Thyroid gland (tissue), 4 donors: ENCODE measurements at places on chromosomes 1 and 21.

GRCh38 chr1:116557323-116557878 lies 13.4 kb downstream of the CD58 start:
- H3K36me3 ChIP-seq: no peaks in the 10 kb centered on the region
- H3K27ac ChIP-seq: no peak overlapping the region
- H3K4me1 ChIP-seq: no peaks in the 10 kb centered on the region
- DNase-seq: no peak

DNA sequence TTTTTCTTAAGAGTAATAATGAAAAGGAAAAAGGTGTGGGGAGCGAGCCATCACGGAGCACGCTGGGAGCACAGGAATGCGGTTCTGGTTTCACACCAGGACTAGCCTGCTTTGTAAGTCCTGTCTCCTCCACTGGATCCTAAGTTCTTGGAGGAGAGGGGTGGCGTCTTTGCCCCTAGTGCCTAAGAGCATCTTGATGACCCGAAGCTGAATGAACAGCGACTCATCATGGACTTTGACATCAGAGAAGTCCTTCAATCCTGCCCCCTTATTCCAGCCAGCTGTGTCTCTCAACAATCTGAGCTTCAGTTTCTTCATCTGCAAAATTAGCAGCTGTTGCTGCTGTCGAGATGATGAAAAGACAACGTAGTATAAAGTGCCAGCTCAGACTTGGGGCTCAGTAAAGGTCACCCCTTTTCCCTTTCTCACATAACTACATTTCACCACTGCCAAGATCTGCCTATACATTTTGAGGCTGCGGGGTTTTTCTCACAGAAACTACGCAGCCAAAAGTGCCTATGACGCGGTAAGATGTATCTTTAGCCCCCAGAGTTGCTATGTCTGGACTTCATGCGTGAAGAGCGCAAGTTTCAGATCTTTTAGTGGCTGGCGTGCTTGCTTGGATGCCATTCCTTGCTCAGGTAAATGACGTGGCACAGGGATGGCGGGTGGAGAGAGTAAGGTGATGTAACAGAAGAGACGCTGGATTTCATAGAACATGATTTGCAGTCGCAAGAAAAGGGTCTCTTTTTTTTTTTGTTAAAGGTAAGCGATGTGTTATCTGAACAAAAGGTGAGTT lies 4.9 kb upstream of the PRDM2 start:
- H3K4me1 ChIP-seq: peaks cover 4% of the 10 kb centered on the region
- no peak for DNase-seq
- no peak overlapping the region for H3K4me3 ChIP-seq
- H3K27ac ChIP-seq: no peak overlapping the region
- no peaks in the 10 kb centered on the region for H3K27me3 ChIP-seq

- DNase-seq: no peak
- no peaks in the 10 kb centered on the region for H3K36me3 ChIP-seq
- no peak overlapping the region for H3K4me3 ChIP-seq
- H3K27ac ChIP-seq: no peak overlapping the region
- H3K27me3 ChIP-seq: no peaks in the 10 kb centered on the region
- H3K4me1 ChIP-seq: no peaks in the 10 kb centered on the region
Measured at GRCh38 chr1:99218999-99219398, 45.3 kb upstream of the PLPPR4 start.

GRCh38 chr1:208374391-208374941 lies 130.3 kb upstream of the PLXNA2 start:
- no peak for DNase-seq
- H3K36me3 ChIP-seq: no peaks in the 10 kb centered on the region
- H3K4me3 ChIP-seq: no peak overlapping the region
- H3K4me1 ChIP-seq: no peaks in the 10 kb centered on the region
- H3K27ac ChIP-seq: no peak overlapping the region
- H3K27me3 ChIP-seq: no peaks in the 10 kb centered on the region

- H3K27me3 ChIP-seq: no peaks in the 10 kb centered on the region
- no peak overlapping the region for H3K27ac ChIP-seq
- H3K36me3 ChIP-seq: peaks cover 5% of the 10 kb centered on the region
- H3K4me3 ChIP-seq: no peak overlapping the region
- H3K4me1 ChIP-seq: no peaks in the 10 kb centered on the region
Measured at GRCh38 chr1:26579681-26580111, 50.1 kb downstream of the RPS6KA1 start.

GRCh38 chr1:210061992-210062391 lies 124.0 kb downstream of the SYT14 start:
- H3K4me3 ChIP-seq: no peak overlapping the region
- no peak for DNase-seq
- H3K4me1 ChIP-seq: no peaks in the 10 kb centered on the region
- no peak overlapping the region for H3K27ac ChIP-seq
- no peaks in the 10 kb centered on the region for H3K27me3 ChIP-seq
- H3K36me3 ChIP-seq: no peaks in the 10 kb centered on the region

- no peak for DNase-seq
- no peak overlapping the region for H3K27ac ChIP-seq
- H3K4me1 ChIP-seq: no peaks in the 10 kb centered on the region
- H3K27me3 ChIP-seq: no peaks in the 10 kb centered on the region
- no peak overlapping the region for H3K4me3 ChIP-seq
Measured at GRCh38 chr1:155884982-155885381, 25.6 kb downstream of the SYT11 start.

- H3K4me1 ChIP-seq: no peaks in the 10 kb centered on the region
- H3K36me3 ChIP-seq: no peaks in the 10 kb centered on the region
- no peaks in the 10 kb centered on the region for H3K27me3 ChIP-seq
- no peak overlapping the region for H3K4me3 ChIP-seq
Measured at GRCh38 chr1:170471398-170472053, 60.4 kb upstream of the GORAB start.

- peak within 1 kb of the TSS; percentile 75 for H3K27ac ChIP-seq
- H3K4me1 ChIP-seq: peaks cover 4% of the 10 kb centered on the region
- no peaks in the 10 kb centered on the region for H3K36me3 ChIP-seq
- no peaks in the 10 kb centered on the region for H3K27me3 ChIP-seq
- peak within 1 kb of the TSS; percentile 52 for H3K4me3 ChIP-seq
Measured at GRCh38 chr1:209937996-209938959, at the start of gene SYT14. Gene SYT14, plus strand, starts transcription at chr1:209938217. Its CDS starts 48 bp downstream, at chr1:209938265.

- no peak overlapping the region for H3K27ac ChIP-seq
- no peaks in the 10 kb centered on the region for H3K36me3 ChIP-seq
- no peaks in the 10 kb centered on the region for H3K27me3 ChIP-seq
- no peaks in the 10 kb centered on the region for H3K4me1 ChIP-seq
- no peak for DNase-seq
- no peak overlapping the region for H3K4me3 ChIP-seq
Measured at GRCh38 chr1:87179076-87179810, 149.4 kb upstream of the LMO4 start.

- no peak for DNase-seq
- peak overlapping the region; percentile 37 for H3K4me3 ChIP-seq
- peaks cover 23% of the 10 kb centered on the region for H3K4me1 ChIP-seq
- no peaks in the 10 kb centered on the region for H3K36me3 ChIP-seq
- H3K27me3 ChIP-seq: no peaks in the 10 kb centered on the region
- H3K27ac ChIP-seq: no peak overlapping the region
Measured at GRCh38 chr21:46322351-46323226, 1.1 kb downstream of the C21orf58 start.

DNA sequence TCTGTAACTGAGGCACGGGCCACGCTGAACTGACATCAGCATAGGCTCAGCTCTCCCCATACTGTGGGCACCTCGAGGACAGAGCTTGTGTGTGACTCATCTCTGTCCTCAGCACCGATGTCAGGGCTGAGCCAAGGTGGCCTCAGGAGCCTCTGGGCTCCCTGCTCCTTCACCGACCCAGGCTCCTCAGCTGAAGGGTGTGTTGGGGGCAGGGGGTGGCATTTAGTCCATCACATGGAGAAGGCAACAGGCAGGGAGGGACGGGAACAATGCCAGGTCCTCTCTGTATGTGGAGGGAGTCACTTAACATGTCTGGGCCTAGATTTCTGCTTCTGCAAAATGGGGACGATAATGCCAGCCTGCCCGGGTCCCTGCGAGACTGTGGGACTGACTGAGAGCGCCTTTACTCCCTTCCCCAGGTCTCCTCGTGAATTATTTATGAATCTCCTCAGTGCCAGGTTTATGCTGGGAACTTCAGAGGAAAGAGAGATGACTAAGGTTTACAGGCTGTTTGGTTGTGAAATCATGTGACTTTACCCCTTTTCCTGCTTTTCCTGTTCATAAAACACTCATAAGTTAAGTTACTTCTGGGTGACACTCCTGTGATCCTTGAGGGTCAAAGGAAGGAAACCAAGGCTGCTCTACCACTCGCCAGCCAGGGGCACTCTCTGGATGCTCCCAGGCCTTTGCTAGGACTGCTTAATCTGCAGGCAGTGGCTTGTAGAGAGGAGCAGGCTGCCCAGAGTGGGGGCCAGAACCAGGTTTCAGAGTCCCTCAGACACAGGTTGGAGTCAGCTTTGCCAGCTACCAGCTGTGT lies 16.2 kb downstream of the TTC39A start:
- no peak overlapping the region for H3K4me3 ChIP-seq
- H3K27me3 ChIP-seq: no peaks in the 10 kb centered on the region
- DNase-seq: no peak

DNA sequence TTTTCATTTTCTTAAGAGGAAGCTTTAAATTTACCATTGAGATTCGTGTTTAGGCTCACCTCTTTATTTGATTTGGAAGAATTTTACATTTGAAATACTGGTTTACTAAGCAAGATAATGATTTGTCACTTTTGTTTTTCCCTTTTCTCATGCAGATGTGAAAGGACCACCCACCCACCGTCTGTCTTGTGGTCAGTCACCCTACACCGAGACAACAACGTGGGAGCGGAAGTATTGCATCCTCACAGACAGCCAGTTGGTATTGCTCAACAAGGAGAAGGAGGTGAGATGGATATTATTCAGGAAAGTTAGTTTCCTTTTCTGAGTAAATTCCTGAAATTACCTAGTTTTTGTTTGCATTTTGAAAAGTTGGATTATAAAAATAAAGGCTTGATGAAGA lies 189.5 kb downstream of the RASAL2 start:
- H3K27ac ChIP-seq: no peak overlapping the region
- H3K27me3 ChIP-seq: no peaks in the 10 kb centered on the region
- H3K36me3 ChIP-seq: no peaks in the 10 kb centered on the region
- DNase-seq: no peak
- H3K4me3 ChIP-seq: no peak overlapping the region

DNA sequence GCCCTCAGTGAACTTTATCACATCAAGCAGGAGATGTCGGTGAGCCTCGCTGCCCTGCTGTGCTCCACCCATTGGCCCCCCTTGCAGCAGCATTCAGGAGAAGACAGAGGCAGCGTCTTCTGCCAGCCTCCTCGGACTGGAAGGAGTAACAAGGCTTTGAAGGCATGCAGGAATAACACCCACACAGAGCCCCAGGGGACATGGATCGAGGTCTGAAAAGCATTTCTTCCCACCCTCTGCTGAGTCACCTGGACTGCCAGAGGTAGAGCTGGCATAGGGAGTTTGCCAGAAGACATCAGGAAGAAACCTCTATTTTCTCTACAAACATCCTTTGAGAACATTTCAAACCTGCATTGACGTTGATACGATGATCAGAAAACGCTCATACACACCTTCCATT lies 42.9 kb downstream of the COL18A1 start:
- no peaks in the 10 kb centered on the region for H3K4me1 ChIP-seq
- no peak for DNase-seq
- no peaks in the 10 kb centered on the region for H3K27me3 ChIP-seq

DNA sequence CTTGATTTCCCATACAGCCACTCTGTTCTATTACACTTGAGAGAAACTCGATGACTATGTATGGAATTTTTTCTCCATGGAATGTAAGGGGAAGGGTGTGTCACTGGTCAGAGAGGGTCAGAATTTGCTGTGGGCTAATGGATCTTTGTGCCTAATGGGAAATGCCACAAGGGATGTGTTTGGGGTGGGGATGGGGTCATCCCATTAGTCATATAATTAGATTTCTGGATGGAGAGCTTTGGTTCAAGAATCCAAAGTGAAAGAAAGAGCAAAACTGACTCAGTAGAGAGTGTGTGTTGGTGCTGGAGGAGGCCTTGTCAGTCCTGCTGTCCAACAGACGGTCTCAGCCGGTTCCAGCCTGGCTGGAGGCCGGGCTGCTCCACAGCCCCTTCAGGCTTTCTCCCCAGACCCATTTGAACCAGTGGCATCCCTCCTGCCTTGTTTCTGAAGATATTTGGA lies 86.4 kb downstream of the LAMC2 start:
- H3K4me1 ChIP-seq: peaks cover 25% of the 10 kb centered on the region
- no peak for DNase-seq
- H3K27ac ChIP-seq: peak overlapping the region; percentile 41
- no peak overlapping the region for H3K4me3 ChIP-seq

GRCh38 chr1:186429017-186429416 lies 31.9 kb downstream of the PDC start:
- no peaks in the 10 kb centered on the region for H3K27me3 ChIP-seq
- H3K4me3 ChIP-seq: no peak overlapping the region
- H3K4me1 ChIP-seq: no peaks in the 10 kb centered on the region
